Urinary bladder (tissue), 4 donors: ENCODE measurements at places on chromosomes 2 and 18. TPM values are rescaled to one million over a fixed set of nuclear protein-coding genes. Genes with fewer than 3 reads are reported as not detected.

Gene SPATA3
- polyA plus RNA-seq, result not detected

Gene SLC5A7
- 0.95 TPM for polyA plus RNA-seq

Gene REG1B
- polyA plus RNA-seq, result 1.7 TPM

Gene RGPD6
- 6.7 TPM for polyA plus RNA-seq

Gene IL1RL2
- 0.33 TPM for polyA plus RNA-seq

Gene KYNU
- 2.3 TPM for polyA plus RNA-seq

Gene OTOS
- polyA plus RNA-seq, result not detected

Gene ADGRF3
- 0.08 TPM for polyA plus RNA-seq

Gene NDUFV2
- 143 TPM for polyA plus RNA-seq

Gene NUP35
- 12.5 TPM for polyA plus RNA-seq

Gene PTH2R
- polyA plus RNA-seq, result 0.04 TPM

Gene SKOR2
- not detected for polyA plus RNA-seq

Gene TYW5
- polyA plus RNA-seq, result 3.4 TPM

Gene TUBA4B
- polyA plus RNA-seq, result not detected

Gene SPC25
- polyA plus RNA-seq, result 0.32 TPM

Gene GKN1
- 0.47 TPM for polyA plus RNA-seq

Gene GAD1
- 0.43 TPM for polyA plus RNA-seq

Gene CHMP1B
- 46.0 TPM for polyA plus RNA-seq

Gene OXER1
- polyA plus RNA-seq, result 5.6 TPM

Gene EHD3
- polyA plus RNA-seq, result 8.5 TPM

Gene C2orf78
- polyA plus RNA-seq, result not detected

Gene MREG
- 0.89 TPM for polyA plus RNA-seq

Gene CCL20
- 1.5 TPM for polyA plus RNA-seq

Gene DNER
- 2.9 TPM for polyA plus RNA-seq

Gene CFC1
- not detected for polyA plus RNA-seq

Gene PIEZO2
- polyA plus RNA-seq, result 5.9 TPM

Gene IGFBP2
- 162 TPM for polyA plus RNA-seq

Gene KCNE4
- polyA plus RNA-seq, result 37.0 TPM

Gene GPC1
- 53.8 TPM for polyA plus RNA-seq
